ENCODE measurements at places on chromosomes 4 and X. TPM values are rescaled to one million over a fixed set of nuclear protein-coding genes. Genes with fewer than 3 reads are reported as not detected.

The GIMD1 gene
- not detected for total RNA-seq

The TBX22 gene
- total RNA-seq = 0.18 TPM

GRCh38 chr4:142567199-142567598, 278.9 kb downstream of the INPP4B start:
- no peak for DNase-seq

The HSFX1 gene
- total RNA-seq = 2.5 TPM

DNA sequence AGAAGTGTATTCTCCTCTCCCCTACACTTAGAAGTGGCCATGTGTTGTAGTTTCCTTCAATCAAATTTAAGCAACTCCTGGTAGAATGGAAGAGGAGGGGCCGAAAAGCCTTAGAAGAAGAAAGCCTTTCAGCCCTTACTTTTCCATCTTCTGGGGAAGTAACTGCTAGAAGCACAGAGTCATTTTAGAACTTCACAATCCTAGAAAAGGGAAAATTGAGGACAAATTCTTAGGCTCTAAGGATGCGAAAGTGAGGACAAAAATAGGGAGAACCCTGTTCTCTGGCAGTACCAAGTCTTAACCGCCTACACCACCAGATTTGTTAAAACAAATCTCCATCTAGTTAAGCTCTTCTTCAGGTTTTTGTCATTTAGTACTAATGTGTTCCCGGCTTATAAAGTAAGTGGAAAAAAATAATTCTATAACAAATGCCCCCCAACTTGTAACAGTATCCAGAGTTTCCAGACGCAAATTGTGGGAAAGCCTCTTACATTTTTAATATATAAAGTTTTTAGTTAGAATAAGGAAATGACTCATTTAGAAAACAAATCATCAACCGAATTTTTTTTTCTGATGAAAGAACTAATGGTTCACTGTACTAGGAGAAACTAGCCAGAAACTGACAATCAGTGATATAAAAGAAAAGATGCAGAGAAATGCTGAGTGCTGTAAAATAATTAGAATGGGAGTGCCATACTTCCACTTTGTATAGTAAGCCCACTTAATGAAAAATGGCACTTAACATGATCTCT, 76.0 kb downstream of the ARAP2 start:
- DNase-seq = no peak

DNA sequence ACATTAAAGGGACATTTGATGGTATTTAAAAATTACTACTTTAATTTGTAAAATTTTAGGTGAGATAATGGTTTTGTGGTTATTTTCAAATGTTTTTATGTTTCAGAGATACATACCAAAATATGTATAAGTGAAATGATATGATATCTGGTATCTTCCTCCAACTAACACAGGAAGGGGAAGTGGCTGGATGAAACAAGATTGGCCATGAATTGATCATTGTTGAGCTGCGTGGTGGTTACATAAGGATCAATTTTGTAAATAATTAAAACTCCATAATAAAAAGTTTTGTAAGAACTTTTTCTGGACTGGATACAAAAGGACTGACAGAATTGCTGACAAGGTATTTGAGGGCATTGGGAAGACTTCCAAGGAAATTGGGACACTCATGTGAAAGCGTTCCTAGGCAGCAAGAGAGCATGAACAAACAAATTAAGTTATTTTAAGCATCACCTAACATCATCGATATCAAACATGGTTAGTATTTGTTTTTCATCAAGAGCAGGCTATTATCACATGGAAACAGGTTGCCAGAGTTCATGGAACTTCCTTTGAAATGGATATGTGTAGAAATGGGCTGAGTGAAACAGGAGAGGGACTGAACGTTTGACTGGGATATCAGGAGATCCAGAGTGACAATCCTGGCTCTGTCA, 4.4 kb upstream of the PGM2 start:
- no peak for DNase-seq

GRCh38 chr4:53928825-53929224, 135.6 kb downstream of the CHIC2 start:
- no peak for DNase-seq

DNA sequence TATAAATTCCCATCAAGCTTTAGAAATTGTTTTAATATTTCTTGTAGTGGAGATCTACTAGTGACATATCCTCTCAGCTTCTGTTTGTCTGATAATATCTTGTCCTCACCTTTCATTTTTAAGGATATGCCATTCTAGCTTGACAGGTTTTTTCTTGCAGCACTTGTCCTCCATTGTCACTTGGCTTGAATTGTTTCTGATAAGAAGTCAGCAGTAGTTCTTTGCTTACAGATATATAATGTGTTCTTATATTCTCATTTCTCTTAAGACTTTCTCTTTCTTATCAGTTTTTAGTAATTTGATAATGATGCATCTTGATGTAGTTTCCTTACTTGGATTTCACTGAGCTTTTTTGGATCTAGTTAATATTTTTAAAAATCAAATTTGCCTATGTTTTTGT, 120.6 kb upstream of the NUDT6 start:
- no peak for DNase-seq

The SHOX gene
- not detected for total RNA-seq

DNA sequence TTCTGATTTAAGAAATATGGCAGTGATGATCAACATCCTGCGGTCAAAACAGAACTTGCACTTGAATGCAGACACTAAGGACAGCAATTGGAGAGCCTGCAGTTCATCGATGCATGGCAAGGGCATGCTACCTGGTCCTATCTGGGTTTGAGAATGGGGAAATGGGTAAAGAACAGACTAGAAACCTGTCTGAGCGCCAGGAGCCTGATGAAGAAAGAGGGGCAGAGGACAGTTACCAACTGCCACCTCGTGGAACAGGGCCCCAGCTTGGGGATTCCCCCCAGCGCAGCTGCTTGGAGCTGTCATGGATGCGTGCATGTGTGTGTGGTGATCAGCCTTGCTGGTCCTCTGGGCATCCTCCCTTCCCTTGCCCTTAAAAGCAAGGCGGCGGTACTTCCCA, 30.2 kb upstream of the NKRF start:
- DNase-seq = no peak

- DNase-seq = no peak
Observed at GRCh38 chr4:153450544-153450917, 15.6 kb upstream of the TMEM131L start.

DNA sequence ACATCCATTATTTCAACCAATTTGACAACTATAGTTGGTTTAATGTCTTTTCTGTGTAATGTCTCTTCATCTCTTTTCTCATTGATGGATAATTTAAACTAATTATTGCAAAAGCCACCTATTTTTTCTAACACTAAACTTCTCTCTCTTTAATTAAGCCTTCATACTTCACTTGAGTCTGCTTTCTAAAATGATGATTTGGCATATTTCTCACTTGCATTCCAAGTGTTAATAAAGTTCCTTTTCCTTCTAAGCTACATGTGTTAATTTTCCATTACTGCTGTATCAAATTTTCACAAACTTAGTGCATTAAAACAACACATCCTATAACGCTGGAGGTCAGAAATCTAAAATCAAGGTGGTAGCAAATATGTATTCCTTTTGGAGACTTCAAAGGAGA, 1743.8 kb upstream of the PCDH7 start:
- DNase-seq = no peak

The VCX3B gene
- not detected for total RNA-seq

GRCh38 chr4:94583914-94584641, 132.3 kb downstream of the PDLIM5 start:
- no peak for DNase-seq

GRCh38 chr4:184826691-184827270, 1.0 kb upstream of the ACSL1 start:
- DNase-seq = no peak

- DNase-seq = no peak
Observed at GRCh38 chrX:77977095-77977494, 7.7 kb upstream of the PGAM4 start.

DNA sequence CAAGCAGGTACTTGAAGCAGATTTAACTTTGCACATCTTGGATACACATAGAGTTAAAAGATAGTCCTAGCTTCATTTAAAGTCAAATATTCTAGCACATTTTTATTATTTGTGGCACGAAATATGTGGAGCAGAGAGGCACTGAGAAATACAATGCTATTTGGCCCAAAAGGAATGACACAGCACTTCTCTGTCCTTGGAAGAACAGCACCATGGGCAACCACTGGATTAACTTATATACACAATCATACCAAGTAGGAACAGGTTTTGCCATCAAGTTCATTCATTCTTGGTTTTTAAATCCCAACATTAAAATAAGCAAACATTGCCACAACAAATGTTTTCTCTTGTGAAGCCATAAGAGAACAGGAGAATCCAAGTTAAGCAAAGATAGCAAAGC, 924 bp upstream of the ENAM start:
- DNase-seq = no peak

All from ureter (tissue), 1 donor.